ENCODE measurements at places on chromosomes 4 and X. TPM values are rescaled to one million over a fixed set of nuclear protein-coding genes. Genes with fewer than 3 reads are reported as not detected.
A peak's percentile ranks its signal among the peaks of the same experiment; 100 is the strongest.

GRCh38 chr4:174314770-174315169, 31.1 kb downstream of the CEP44 start:
- DNase-seq: no peak

GRCh38 chr4:183098019-183098722, 886 bp upstream of the WWC2 start:
- peak; percentile 65 for DNase-seq

- DNase-seq: no peak
These were observed 35.0 kb downstream of the RFC1 start for GRCh38 chr4:39331191-39331590.

The LUZP4 gene
- total RNA-seq: not detected

The HTR2C gene
- not detected for total RNA-seq
